ENCODE measurements at places on chromosomes 13 and 19.

- no peak for DNase-seq
Observed at GRCh38 chr13:37481011-37481884, 117.3 kb downstream of the POSTN start.

DNA sequence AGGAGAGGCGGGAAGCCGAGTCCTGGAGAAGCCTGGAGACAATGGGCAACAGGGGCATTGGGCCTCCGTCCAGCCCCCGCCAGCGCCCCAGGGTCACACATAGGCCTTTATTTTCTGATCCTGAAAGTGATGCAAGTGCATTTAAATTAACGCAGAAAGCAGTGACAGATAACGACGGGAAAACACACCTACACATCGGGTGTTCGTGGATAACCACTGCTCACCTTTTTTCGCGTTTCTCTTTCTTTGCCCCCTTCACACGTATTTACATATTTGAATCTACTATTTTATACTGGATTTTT, 30.4 kb upstream of the GRTP1 start:
- no peak for DNase-seq

DNA sequence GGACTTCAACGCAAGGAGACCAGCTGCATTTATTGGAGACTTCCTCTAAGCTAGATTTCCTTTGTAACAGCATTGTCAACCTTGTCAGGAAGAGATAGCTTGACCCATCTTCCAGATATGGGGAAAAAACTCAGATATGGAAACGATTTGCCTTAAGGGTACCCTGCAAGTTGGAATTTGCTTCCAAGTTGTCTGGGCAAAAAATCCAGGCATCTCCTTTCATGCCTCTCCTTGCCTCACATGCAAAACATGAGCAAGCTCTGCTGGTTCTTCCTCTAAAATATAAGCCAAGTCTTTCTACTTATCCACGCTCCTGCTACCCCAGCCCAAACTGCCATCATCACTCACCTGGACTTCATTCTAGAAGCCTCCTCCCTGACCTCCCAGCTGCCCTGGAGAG, 6.4 kb upstream of the DNMT1 start:
- no peak for DNase-seq

GRCh38 chr13:75258159-75258782, 223.7 kb downstream of the TBC1D4 start:
- DNase-seq = peak; percentile 73

GRCh38 chr13:99659226-99659625, 158.0 kb downstream of the TM9SF2 start:
- no peak for DNase-seq

- peak; percentile 61 for DNase-seq
Observed at GRCh38 chr19:29089315-29089870, 123.6 kb downstream of the UQCRFS1 start.

DNA sequence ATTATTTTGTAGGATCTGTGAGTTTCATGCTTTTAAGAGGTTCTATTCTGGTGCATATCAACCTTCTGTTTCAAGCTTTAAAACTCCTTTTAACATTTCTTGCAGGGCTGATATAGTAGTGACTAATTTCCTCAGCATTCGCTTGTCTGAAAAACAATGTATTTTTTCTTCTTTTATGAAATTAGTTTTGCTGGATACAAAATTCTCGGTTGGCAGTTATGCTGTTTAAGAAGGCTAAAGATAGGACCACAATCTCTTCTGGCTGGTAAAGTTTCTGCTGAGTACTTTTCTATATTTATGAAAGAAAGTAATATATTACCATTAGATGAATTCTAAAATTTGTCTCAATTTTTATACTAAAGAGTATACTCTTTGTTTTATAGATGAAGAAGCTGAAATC, 487.8 kb upstream of the SPRY2 start:
- DNase-seq = no peak

DNA sequence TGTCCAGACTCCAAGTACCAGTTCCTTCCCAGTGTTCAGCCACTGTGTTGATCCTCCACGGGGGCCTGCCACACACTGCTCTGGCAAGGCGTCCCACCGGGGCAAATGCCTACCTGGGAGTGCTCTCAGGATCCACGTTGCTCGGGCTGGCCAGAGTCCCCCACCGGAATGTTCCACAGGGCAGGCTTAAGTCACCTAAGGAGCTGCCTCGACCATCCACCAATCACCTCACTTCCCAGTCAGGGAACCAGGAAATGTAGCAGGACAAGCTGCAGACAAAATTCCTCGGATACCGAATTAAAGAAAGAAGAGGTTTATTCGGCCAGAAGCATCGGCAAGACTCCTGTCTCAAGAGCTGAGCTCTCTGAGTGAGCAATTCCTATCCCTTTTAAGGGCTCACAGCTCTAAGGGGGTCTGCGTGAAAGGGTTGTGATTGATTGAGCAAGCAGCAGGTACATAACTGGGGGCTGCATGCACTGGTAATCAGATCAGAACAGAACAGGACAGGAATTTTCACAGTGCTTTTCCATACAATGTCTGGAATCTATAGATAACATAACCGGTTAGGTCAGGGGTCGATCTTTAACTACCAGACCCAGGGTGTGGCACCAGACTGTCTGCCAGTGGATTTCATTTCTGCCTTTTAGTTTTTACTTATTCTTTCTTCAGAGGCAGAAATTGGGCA, 56.9 kb upstream of the EDNRB start:
- DNase-seq = no peak

DNA sequence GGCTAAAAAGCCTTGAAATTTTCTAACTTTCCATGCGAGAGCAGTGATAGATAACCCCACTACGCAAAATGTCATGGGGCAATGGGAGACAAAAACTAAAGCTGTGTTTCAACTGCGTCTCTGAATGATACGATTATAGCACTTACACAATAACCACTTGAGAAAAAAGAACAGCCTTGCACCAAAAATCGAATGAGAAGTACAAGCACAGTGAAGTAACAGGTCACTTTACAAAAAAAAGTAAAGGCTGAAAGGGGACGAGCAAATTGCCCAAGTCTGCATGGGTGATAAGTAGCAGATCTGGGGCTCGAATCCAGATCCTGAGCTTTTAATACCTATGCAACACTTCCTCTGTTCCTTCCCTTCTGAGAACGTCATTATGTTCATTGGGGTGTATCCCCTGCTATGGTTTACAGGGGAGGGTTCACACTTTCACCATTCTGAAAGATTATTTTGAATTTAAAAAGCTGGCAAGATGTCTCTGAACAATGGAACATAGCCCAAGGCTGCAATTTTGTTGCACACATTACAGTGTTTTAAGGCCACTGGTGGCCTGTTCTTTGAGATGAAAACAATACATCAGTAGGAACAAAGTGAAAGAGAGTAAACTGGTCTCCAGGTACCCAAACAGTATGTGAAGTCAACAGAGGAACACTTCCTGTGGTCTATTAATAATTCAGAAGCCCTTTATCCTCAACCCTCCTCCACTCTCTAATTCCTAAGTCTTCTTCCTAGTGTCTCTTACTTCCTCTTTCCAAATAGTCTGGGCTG, 3.2 kb downstream of the CPB2 start:
- no peak for DNase-seq

GRCh38 chr19:15101479-15102082, 5.6 kb upstream of the SYDE1 start:
- peak; percentile 31 for DNase-seq

- DNase-seq = no peak
Observed at GRCh38 chr13:44876782-44877324, 112.4 kb downstream of the NUFIP1 start.

- DNase-seq = no peak
Observed at GRCh38 chr19:18616023-18616422, 3.4 kb downstream of the TMEM59L start.

- DNase-seq = no peak
Observed at GRCh38 chr13:46374710-46375109, 12.3 kb downstream of the RUBCNL start.

GRCh38 chr13:100798739-100799361, 124.3 kb upstream of the TMTC4 start:
- no peak for DNase-seq

DNA sequence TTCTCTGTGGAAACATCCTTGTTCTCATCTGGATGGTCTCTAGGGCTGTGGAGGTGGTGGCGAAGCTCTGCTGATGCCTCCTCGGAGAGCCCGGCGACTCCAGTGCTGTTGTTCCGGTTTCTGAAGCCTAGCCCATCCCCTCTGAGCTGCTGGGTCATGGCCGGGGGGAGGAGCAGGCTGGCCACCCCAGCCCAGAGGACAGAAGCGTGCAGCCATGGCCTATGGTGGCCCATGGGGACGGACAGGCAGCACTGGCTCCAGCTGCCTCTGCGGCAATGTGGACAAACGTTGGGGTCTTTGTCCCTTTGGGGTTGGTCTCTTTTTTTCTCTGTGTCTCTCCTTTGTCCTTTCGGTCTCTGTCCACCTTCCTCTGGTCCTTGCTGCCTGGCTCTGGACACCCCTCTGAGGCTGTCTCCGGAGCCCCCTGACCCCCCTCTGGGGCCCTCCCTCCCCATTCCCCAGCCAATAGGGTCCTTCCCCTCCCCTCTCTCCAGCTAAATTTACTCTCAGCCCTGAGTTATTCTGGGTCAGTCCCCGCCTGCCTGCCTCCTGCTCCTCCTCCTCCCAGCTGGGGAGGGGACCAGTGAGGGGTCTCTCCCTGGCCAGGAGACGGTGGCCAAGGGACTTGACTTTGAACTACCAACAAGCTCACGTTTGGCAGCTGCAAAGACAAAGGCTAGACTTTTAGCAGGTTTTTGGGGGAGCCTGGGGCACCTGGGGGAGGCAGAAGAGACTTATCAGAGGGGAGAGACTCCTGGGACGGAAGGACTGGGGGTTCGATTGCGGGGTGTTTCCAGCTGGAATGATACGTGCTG, at the start of gene HRC:
HRC (minus strand) TSS at position 392 of the 815 bp plus-strand sequence; CDS start at position 233, 159 bp downstream.
- DNase-seq = peak; percentile 87

GRCh38 chr13:78383071-78383484, 220.3 kb downstream of the POU4F1 start:
- DNase-seq = peak; percentile 60

GRCh38 chr13:45149964-45150363, 29.7 kb downstream of the GTF2F2 start:
- no peak for DNase-seq

GRCh38 chr13:113158946-113159345, 498 bp downstream of the PROZ start:
- no peak for DNase-seq

DNA sequence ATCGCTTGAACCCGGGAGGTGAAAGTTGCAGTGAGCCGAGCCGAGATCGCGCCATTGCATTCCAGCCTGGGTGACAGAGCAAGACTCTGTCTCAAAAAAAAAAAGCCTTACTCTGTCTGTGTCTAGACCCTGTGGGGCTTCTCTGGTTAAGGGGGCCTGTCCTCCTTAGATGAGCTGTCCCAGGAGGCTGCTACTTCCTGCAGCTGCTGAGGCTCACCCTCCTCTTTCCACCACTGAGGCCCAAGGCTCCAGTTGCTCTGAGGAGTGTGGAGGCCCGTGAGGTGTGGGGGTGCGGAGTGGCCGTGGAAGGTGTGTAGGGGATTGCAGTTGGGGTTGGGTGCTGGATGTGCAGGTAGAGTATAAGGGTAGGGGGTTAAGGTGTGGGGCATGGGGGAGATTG, 22.1 kb upstream of the RASA3 start:
- DNase-seq = no peak

- DNase-seq = no peak
Observed at GRCh38 chr13:50544211-50544610, 299.3 kb downstream of the DLEU7 start.

- DNase-seq = peak; percentile 14
Observed at GRCh38 chr13:28820099-28821051, at the start of gene MTUS2. MTUS2 (plus strand) TSS chr13:28820339.

- DNase-seq = no peak
Observed at GRCh38 chr19:54201980-54202379, 1.3 kb downstream of the RPS9 start.

- DNase-seq = no peak
Observed at GRCh38 chr19:56124578-56124977, 3.5 kb upstream of the ZNF787 start.

GRCh38 chr13:64755961-64756360, 2474.2 kb downstream of the PCDH9 start:
- no peak for DNase-seq

DNA sequence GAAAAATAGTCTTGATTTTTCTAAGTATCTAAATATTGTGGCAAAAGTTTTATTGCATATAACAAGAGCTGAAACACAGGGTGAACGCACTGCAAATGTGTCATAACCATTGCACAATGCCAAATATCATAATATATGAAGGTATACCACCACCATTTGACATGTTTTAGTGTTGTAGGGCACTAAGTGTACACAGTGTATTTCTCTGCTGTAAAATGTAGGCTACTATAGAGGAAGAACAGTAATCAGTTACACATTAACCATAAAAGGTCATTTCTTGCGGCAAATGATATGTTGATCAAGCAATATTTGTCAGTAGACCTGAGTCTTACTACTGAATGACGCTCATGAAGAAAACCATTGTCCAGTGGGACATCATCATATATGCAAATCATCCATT, 18.3 kb upstream of the KLF5 start:
- DNase-seq = no peak

DNA sequence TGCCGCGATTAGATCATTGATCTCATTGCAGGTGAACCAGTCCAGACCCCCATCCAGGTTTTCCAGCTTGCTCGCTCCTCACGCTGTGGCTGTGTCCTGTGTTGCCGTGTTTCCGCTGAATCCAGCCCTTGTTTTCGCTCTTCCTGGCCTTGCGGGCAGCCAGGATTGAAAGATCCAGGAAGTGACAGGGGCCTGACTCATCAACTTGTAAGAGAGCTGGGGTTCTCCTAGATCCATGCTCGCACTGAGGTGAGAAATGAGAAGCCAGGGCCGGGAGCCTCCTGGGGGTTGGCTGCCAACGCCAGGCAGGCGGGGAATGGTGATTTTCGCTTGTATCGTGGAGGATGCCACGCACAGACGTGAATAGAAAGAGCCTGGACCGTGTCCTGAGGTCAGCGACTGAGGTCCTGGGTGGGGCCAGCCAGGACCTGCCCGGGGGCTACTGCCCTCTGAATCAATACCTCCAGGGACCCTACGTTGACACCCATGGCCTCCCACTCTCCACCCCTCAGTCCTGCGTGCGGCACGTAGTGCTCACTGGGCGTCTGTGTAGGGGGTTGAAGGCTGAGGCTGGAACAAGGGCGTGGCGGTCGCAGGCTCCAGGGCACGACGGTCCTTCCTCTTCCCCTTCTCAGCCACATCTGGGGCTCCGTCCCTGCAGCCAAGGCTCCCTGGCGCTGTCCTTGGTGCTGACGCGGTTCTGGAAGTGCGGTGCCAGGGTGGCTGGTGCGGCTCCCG, 7.3 kb upstream of the PTPRH start:
- peak; percentile 84 for DNase-seq
